Naive thymus-derived CD8-positive, alpha-beta T cell (primary cell): ENCODE measurements at places on chromosomes 4 and X.

DNA sequence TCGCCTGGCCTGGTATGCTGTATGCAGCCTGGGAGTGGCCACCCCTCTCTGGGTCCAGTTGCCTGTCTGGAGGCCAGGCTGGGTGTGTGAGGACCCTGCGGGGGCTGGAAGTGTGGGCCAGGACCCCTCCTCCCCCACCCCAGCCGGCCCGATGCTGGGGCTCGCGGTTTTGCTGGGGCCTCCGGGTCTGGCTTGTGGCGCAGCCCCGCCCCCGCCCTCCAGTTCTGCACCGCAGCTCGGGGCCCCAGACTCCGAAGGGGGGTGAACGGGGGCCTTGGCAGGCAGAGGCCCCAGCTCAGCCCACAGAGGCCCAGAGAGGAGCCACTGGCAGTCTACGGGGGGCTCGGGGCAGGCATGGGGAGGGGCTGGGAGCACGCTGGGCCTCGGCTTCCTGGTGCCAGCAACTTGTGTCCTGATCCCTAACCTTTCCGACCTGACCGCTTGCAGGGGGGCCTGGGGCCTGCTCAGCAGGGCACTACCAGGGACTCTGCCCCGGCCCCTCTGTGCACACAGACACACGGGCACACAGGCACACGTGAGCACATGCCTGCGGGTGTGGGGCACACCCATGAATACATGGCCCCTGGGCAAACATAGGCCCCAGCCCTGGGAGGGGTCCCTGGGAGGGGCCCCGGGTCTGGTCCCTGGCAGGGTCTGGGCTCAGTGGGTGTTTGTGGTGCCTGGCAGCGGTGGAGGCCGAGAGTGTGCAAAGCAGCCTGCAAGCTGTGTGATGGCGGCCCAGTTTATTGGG, 21.4 kb upstream of the FGFR3 start:
- DNase-seq: no peak

DNA sequence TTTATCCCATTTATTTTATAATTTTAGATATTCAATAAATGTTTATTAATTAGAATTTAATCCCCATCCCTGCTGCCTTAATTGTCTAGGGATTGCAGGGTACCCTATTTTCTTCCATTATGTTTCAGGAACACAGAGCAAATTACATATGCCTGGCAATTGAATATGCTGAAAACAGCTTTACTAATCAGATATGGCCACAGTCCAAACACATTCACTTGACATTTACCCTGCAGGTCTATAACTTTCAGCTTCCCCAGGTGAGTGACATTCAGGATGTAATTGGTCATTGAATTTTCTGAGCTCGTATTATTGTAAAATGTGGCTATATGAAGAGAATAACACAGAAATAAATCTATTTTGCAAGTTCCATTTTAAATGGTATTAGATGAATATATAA, 218.7 kb upstream of the NDST4 start:
- DNase-seq: no peak

- no peak for DNase-seq
These were observed 260.2 kb downstream of the UNC5C start for GRCh38 chr4:95288552-95288951.

- DNase-seq: no peak
These were observed 84.5 kb upstream of the SPRY1 start for GRCh38 chr4:123312116-123312515.

DNA sequence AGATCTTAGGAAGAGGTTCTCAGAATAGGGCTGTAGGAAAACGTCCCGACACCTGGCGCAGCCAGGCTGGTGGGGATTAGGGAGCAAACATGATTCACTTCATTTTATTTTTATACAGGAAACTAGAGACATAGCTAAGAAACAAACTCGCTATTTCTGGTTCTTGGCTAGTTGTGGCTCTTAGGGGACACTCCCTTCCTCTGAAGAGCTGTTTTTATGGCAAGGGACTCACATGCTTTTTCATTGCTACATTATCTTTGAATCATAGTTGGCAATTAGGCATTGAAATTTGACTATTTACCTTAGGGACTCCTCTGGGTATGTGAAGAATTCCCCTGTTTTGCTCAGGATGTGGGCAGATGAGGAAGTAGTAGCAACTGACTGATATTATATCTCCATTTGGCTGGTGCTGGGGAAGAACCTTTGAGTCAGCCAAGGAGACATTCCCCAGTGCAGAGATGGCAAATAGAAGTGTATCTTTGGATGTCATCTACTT, 174.5 kb downstream of the SMIM20 start:
- no peak for DNase-seq

GRCh38 chr4:176034499-176034898, 31.1 kb upstream of the WDR17 start:
- no peak for DNase-seq

GRCh38 chr4:110633358-110634341, 10.8 kb upstream of the PITX2 start:
- no peak for DNase-seq
